Left lung (tissue), 14 donors: ENCODE measurements at places on chromosomes 2 and 18. TPM values are rescaled to one million over a fixed set of nuclear protein-coding genes. Genes with fewer than 3 reads are reported as not detected.

The DCDC2C gene
- polyA plus RNA-seq: not detected

DNA sequence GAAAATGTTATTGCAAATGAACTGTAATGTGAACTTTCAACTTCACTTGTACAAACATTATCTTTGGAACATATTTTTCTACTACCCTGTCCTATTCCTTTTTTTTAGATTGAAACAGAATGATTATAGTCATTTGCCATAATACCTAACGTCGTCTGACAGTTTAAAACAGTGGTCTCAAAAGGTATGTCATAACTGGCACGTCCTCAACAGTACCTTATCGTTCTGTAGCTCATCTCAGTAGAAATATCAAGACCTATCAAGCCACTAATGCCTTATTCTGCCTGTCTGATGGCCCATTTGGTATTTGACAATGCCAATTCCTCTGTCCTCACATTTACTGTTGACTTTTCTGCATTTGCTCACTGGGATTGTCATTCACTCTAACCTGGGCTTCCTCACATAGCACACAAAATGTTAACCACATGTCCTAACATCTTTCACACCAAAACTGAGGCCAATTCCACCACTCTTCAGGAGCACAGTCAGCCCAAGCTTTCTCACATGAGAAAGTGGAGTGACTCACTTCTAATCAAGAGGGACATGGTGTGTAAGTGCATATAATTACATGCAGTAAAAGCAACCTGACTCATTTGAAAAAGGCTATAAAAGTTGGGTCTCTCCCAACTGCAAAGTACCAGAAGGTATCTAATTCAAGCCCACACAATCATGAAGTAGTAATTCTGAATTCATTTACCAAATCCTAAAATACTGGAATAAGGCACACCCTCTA is 34.8 kb downstream of the DNER start:
- DNase-seq: no peak

GRCh38 chr18:78813156-78813555 is 166.5 kb upstream of the SALL3 start:
- no peak for DNase-seq

- DNase-seq: no peak
These were observed 6.9 kb downstream of the OSR1 start for GRCh38 chr2:19351499-19351898.

- no peak for DNase-seq
These were observed 24.6 kb downstream of the PTRHD1 start for GRCh38 chr2:24768601-24769000.

The EFHD1 gene
- 3.5 TPM for polyA plus RNA-seq

DNA sequence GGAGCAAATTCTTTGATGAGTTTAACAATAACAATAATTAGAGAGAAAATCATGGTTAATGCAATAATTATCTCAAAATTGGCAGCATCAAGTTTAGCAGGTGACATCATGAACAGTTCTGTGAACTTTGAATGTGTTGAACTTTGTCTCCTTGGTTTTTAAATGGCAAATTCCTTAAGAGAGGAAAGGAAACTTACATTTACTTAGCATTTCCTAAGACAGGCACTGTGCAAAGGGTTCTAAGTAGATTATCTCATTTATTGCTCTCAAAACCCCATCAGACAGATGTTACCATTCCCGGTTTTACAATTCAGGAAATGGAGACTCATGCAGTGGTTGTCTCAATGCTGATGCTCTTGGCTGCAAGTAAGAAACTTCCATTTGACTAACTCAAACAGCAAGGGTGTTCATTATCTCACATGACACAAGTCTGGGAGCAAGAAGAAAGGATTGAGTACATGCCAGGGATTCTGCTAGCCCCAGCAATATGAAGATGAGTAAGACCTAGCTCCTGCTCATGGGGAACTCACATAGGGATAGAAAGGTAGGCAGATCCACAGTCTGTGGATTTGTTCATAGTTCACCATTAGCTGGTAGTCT is 81.3 kb upstream of the ITGA6 start:
- no peak for DNase-seq

DNA sequence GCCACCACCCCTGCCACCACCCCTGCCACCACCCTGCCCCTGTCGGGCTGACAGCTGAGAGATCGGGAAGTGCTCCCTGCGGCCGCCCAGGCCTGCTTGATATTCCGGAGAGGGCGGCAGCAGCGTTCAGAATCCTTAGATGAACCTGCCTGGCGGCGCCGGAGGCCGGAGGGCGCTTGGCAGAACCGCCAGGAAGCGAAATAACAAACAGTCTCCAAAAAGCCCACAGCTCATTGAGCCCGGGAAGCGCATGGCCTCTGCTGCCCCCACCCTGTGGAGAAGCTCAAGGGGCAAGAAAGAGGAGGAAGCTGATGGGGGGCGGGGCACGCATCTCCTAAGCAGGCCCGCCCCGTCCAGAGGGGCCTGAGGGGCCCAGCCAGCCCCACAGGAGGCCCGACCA is 92.2 kb upstream of the MBOAT2 start:
- peak; percentile 88 for DNase-seq

DNA sequence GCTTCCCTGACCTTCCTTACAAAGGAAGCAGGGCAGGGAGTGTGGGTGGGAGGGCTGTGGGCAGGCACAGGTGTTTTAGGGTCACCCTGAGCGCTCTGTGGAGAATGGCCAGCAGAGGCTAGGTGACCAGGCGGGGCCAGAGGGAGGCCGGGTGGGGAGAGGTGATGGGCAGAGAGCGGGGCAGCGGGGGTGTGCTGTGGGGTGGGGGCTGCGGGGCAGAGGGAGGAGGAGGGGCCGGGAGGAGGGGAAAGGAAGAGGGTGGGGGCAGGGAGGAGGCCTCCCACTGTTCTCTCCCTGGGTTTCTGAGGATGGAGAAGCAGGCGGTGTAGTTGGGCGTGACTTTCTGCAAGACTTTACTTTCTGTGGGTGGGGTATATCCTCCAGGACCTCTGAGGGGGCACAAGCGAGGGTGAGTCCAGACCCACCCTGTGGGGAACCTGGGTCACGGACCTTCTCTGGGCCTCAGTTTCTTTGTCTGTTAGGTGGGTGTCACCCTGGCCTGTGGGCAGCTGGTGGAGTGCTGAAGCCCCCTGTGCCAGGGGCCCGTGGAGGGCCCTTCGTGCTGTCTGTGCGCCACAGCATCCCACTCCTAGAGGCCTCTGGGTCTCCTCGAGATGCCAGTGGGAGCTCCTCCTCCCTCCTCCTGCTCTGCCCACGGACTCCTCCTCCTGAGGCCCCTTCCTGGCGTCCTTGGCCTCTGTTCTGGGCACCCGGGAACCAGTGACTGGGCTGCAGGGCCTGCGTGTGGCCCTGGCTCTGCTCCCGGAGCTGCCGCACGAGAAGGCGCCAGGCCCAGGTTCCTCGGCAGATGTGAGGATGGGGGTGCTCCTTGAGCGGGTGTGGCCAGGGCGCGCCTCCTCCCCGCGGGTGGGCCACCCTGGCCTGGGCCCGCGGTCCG is 6.3 kb upstream of the NEU4 start:
- no peak for DNase-seq

DNA sequence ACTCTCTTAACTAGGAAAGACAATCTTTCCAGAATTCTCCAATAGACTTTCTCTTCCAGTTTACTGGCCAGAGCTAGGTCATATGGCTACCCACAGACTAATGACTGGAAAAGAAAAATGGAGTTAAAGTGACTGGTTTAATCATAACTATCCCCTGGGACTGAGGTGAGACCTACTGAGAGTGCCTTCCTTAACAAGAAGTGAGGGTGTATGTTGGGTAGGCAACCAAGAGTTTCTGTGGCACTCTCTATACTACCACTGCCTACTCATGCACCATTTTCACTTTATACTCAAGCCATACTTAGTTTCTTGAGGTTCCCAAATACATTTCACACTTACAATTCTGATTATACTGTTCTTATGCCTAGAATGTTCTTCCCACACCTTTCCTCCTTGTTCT is 6.9 kb upstream of the GFPT1 start:
- DNase-seq: no peak

The DRC1 gene
- 4.5 TPM for polyA plus RNA-seq

DNA sequence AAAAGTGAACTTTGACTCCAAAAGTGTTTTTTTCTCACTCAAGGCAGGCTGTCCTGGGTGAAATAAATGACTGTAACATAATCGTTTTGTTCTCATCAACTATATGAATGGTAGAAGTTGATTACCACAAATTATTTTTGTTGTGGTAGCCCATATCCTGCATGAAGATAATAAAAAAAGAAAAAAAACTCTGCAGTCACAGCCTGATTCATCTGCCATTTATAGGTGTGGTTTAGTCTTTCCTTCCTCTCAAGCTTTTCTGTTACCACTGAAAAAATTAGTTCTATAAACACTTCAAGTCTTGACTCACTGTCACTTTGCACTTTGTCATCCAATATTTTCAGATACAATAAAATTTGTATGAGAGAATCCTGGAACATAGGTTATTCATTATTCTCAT is 522.0 kb downstream of the PLCL1 start:
- DNase-seq: no peak

DNA sequence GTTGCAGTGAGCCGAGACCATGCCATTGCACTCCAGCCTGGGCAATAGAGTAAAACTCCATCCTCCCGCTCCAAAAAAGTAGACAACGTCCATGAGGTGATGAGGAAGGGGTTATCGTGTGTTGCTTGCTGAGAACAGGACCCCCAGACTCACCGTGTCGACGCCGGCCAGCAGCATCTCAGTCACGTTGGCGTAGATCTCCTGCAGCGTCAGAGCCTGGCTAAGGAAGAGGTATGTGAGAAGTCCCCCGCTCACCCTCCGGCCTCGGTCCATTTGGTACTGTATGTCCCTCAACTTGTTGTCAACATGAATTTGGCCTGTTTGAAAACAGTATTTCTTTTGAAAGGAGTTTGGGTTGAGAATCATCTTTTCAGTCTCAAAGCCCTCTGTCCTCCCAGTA is 20.9 kb downstream of the CYP27C1 start:
- no peak for DNase-seq

DNA sequence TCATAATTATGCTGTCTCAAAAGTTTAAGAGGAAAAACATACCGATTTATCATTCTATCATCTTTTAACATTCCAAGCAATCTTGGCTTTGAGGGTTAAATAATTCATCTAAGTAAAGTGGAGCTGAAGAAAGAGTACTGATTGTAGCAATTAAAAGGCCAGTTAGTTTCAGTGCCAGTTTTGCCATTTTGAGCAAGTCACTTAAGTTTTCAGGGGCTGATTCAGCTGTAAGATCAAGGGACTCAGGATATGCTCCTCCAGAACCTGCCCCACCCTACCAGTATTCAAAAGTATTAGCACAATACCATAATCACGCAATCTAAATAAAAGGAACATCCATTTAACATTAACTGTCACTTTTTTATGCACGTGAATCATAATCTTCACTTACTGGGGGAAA is 1.9 kb downstream of the SS18 start:
- no peak for DNase-seq

The IGFBP5 gene
- polyA plus RNA-seq: 90.5 TPM

GRCh38 chr18:30280186-30280585 is 762.4 kb downstream of the DSC3 start:
- no peak for DNase-seq

DNA sequence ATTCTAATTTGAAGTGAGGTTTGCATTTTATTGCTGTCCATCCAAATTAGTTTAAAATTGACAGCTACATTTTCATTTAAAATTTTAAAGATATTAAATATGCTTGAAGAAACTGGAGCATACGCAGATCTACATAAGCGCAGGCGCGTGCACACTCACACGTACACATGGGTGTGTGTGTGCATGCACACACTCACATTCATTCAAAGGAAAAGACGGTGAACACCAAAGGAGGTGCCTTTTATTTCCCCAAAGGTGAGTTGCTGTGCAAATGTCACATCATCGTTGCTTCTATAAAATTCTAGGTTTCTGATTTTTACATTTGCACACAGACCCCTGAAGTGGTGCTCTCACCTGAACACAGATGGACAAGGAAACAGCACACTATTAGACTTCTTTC is 194.2 kb downstream of the GRB14 start:
- no peak for DNase-seq

The SLC35F5 gene
- 91.1 TPM for polyA plus RNA-seq

- no peak for DNase-seq
These were observed 79.0 kb upstream of the ACAA2 start for GRCh38 chr18:49892148-49892924.

DNA sequence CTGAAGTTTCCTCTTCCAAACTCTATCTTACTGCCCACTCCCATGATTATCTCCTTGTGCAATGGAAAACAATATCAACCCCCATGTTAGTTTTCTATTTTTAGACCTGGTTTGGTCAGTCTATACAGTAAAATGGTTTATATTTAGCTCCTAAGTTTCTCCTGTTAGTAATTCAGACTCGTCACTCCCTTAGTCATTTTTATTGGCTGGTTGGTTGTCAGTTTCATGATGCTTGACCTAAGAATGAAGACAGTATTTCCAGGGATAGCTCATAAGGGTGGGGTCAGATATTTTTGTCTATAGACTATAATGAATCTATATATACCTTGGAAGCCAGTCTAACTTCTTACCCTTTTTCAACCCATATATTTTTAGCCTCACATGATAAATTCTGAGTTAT is 61.4 kb upstream of the NEUROD1 start:
- no peak for DNase-seq

The HNRNPLL gene
- polyA plus RNA-seq: 71.3 TPM

GRCh38 chr2:72961853-72962468 is 44.6 kb downstream of the EMX1 start:
- DNase-seq: peak; percentile 50

GRCh38 chr18:2851771-2852170 is 5.0 kb downstream of the EMILIN2 start:
- no peak for DNase-seq

DNA sequence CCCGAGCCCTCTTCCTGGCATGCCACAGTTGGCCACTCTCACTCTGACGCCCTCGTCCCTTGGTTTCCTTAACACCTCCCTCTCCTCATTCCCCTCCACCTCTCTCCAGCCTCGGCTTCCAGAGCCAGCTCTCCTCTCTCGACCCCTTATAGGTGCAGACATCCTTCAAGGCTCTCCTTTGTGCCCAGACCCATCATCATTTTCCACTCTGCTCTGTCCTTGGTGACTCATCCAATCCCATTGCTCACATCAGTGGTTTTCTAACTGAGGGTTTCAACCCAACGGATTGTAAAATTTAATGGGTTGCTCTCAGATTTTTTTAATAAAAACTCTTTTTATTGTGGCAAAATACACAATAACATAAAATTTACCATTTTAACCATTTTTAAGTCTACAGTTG is 6.2 kb downstream of the ST8SIA5 start:
- DNase-seq: no peak

DNA sequence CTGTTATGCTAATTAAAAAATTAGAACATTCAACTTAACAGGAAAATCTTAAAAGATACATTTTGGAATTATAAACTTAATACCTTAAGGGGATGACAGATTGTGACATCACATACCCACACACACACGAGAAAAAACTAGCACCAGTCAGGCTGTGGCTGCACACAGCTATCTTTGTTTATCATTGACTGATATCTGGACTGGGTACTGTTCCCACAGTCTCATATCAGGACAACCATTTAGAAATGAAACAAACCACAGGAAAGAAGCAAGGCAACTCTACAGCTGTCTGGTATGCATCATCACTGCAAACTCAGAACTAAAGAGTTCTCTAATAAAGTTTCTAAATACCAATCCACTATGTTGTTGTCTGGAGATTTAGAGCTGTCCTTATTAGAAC is 210.9 kb upstream of the SMAD7 start:
- DNase-seq: no peak

GRCh38 chr2:46134531-46135227 is 162.5 kb upstream of the EPAS1 start:
- DNase-seq: peak; percentile 24

The HOXD9 gene
- polyA plus RNA-seq: 1.7 TPM

- DNase-seq: no peak
These were observed 3.5 kb downstream of the RBM43 start for GRCh38 chr2:151258121-151258520.
